ENCODE measurements at places on chromosomes 13 and 19. TPM values are rescaled to one million over a fixed set of nuclear protein-coding genes. Genes with fewer than 3 reads are reported as not detected.

The PINLYP gene
- total RNA-seq, result 13.8 TPM

GRCh38 chr13:58655086-58655485 lies 1023.5 kb downstream of the PCDH17 start:
- H3K36me3 ChIP-seq, result no peaks in the 10 kb centered on the region
- no peak for DNase-seq
- no peak overlapping the region for H3K4me3 ChIP-seq
- H3K4me1 ChIP-seq, result no peaks in the 10 kb centered on the region

GRCh38 chr13:27962128-27962841 lies 6.8 kb downstream of the CDX2 start:
- DNase-seq, result no peak
- no peaks in the 10 kb centered on the region for H3K36me3 ChIP-seq
- peaks cover 6% of the 10 kb centered on the region for H3K4me1 ChIP-seq
- H3K27ac ChIP-seq, result no peak overlapping the region

DNA sequence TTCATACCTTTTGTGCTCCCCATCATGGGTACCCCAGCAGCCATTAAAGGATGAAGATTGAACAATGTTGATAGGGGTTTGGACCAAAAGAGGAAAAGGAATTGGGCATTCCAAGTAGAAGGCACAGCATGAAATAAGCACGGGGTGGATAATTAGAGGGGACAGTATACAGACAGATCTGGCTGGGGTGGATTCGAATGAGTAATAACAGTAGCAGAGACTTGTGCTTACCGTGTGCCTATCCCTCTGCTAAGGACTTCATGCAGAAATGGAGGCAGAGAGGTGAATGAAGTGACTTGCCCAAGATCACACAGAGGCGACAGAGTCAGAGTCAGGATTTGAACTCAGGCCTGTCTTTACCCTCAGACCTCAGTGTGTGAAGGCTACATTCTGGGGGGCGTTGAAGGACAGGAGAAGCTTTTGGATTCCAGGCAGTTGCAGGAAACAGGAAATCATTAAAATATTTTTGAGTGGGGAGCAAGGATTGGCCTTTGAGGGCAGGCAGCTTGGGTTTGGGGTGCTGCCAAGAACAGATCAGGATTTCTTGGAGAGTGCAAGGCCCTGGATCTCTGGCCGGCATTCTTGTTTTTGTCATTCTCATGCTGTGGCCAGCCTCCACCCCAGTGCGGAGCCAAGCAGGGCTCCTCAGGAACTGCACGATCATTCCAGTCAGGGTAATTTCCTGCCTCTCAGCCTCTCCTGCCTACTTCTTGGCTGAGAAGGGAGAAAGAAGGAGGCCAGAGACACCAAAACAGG lies 18.7 kb downstream of the PAF1 start:
- H3K36me3 ChIP-seq, result peaks cover 31% of the 10 kb centered on the region
- no peaks in the 10 kb centered on the region for H3K4me1 ChIP-seq
- no peak overlapping the region for H3K4me3 ChIP-seq
- no peak overlapping the region for H3K27ac ChIP-seq
- DNase-seq, result no peak

DNA sequence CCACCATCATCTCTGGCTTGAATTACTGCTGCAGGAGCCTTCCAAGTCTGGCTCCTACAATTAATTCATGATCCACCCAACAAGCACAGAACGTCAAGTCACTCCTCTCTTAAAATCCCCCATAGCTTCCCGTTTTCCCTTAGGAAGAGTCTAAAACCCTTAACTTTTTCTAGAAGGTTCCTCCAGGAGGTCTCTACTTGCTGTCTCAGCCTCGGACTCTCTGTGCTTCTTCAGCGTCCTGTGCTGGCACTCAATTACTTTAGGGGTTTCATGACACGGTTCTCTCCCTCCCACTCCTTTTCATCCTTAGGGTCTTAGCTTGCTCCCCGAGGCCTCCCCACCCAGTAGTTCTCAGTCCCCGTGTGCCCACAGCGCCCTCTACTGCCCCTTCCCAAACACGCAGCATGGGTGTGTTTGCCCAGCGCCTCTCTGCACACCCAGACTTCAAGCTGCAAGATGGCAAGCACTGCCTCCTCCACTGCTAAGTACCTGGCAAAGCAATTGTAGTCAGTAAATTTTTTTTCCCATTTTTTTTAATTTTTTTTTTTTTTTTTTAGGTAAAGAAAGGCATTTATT lies 25.8 kb upstream of the MAP3K10 start:
- peak; percentile 59 for DNase-seq
- H3K4me1 ChIP-seq, result peaks cover 18% of the 10 kb centered on the region
- no peak overlapping the region for H3K27ac ChIP-seq
- no peak overlapping the region for H3K4me3 ChIP-seq
